ENCODE measurements at places on chromosomes 11 and 22. TPM values are rescaled to one million over a fixed set of nuclear protein-coding genes. Genes with fewer than 3 reads are reported as not detected.
A peak's percentile ranks its signal among the peaks of the same experiment; 100 is the strongest.

DNA sequence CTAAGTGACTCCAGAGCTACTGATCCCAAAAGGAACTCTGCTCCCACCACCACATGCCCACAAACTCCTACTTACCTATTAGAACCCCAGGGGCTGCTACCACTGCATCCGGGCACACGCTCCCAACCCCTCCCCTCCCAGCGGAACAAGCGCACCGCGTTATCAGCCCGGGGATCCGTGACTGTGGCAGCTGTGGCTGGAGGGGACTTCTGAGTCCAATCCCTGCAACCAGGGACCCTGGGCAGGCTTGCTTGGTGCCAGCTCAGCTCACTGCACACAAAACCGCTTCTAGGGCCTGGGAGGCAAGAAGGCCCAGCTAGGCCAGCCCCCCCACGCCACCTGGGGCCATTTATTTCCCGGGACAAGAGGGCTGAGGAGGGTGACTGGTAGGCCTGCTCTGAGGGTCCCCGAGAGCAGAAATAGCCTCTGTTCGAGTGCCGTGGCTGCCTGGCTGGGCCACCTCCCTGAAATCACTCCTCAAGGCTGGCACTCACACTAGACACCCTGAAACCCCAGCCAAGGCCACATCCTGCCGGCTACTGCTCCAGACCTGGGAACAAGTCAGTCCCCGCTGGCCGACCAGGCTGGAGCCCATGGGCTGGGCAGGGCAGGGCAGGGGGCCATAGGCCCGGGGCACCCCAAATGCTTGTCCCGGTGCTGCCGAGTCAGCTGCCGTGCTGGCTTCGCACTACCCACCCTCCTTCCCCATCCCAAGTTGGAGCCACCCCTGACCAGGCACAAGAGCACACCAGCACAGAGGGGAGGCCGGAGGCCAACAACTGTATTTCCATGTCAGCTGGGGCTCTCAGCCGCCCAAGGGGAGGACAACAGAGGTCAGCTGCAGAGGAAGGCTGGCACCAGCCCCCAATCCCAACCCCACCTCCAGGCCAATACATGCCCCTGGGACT is 1.9 kb upstream of the IFITM10 start:
- H3K4me1 ChIP-seq, result peaks cover 15% of the 10 kb centered on the region
- H3K27ac ChIP-seq, result no peak overlapping the region
- peaks cover 22% of the 10 kb centered on the region for H3K27me3 ChIP-seq
- no peaks in the 10 kb centered on the region for H3K36me3 ChIP-seq
- DNase-seq, result no peak
- no peak overlapping the region for H3K4me3 ChIP-seq

- no peak for DNase-seq
- no peak overlapping the region for H3K27ac ChIP-seq
- H3K36me3 ChIP-seq, result peaks cover 9% of the 10 kb centered on the region
- peaks cover 9% of the 10 kb centered on the region for H3K27me3 ChIP-seq
- H3K4me1 ChIP-seq, result peaks cover 8% of the 10 kb centered on the region
These were observed 8.3 kb downstream of the FTH1 start for GRCh38 chr11:61959114-61959513.

GRCh38 chr11:18485913-18486528 is 30.4 kb downstream of the LDHAL6A start:
- no peak for DNase-seq
- H3K4me3 ChIP-seq, result no peak overlapping the region
- H3K27ac ChIP-seq, result no peak overlapping the region
- H3K4me1 ChIP-seq, result no peaks in the 10 kb centered on the region

GRCh38 chr11:67413266-67413849 is 2.1 kb upstream of the CARNS1 start:
- H3K36me3 ChIP-seq, result no peaks in the 10 kb centered on the region
- peaks cover 10% of the 10 kb centered on the region for H3K4me1 ChIP-seq
- no peak for DNase-seq
- H3K27me3 ChIP-seq, result peaks cover 12% of the 10 kb centered on the region
- peak overlapping the region; percentile 14 for H3K4me3 ChIP-seq
- H3K27ac ChIP-seq, result no peak overlapping the region

DNA sequence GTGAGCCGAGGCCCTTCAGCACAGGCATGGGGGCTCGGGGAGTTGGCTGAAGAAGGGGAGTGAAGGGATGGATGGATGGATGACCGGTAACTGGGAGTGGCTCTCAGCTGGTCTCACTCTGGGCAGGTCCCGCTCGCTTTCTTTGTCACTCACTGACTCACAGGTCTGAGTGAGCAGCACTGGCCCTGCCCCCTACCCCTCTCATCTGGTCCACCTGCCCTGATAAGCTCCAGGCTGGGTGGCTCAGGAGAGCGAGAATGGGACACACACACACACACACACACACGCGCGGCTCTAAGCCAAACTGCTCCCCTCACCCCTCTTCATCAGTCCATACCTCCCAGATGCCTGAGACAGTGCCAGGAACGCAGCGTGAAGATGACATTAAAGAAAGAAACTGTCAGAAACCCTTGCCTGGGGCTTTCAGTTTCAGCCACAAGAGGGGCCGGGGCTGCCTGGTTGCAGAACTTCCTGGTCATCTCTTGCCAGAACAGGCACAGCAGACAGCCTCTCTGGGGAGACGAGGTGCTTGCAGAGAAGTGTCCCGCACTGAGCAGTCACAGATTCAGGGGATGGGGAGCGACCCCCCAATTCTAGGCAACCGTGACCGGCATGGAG is 16.5 kb upstream of the SHISAL1 start:
- H3K27me3 ChIP-seq, result peaks cover 7% of the 10 kb centered on the region
- peaks cover 2% of the 10 kb centered on the region for H3K36me3 ChIP-seq
- peaks cover 7% of the 10 kb centered on the region for H3K4me1 ChIP-seq
- H3K27ac ChIP-seq, result no peak overlapping the region
- DNase-seq, result no peak

DNA sequence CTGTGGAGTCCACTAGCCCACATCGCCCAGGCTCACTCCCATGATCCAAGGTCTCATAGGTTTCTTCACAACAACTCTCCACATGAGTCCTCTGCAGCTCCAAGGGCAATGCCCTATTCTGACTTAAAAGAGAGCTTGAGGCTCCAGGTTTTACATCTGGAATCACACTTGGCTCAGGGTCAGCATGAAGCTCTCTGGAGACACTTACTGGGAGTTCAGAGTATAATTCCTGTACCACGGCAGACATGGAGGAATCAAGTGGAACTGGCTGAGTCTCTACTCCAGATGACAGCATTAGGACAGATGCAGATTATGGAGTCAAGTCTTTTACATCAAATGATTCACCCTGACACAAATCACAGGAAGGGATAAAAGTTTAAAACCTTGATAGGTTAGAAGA is 11.4 kb downstream of the PRR14L start:
- H3K4me3 ChIP-seq, result no peak overlapping the region
- no peaks in the 10 kb centered on the region for H3K27me3 ChIP-seq
- no peaks in the 10 kb centered on the region for H3K4me1 ChIP-seq
- H3K36me3 ChIP-seq, result peaks cover 4% of the 10 kb centered on the region
- H3K27ac ChIP-seq, result no peak overlapping the region
- DNase-seq, result no peak

DNA sequence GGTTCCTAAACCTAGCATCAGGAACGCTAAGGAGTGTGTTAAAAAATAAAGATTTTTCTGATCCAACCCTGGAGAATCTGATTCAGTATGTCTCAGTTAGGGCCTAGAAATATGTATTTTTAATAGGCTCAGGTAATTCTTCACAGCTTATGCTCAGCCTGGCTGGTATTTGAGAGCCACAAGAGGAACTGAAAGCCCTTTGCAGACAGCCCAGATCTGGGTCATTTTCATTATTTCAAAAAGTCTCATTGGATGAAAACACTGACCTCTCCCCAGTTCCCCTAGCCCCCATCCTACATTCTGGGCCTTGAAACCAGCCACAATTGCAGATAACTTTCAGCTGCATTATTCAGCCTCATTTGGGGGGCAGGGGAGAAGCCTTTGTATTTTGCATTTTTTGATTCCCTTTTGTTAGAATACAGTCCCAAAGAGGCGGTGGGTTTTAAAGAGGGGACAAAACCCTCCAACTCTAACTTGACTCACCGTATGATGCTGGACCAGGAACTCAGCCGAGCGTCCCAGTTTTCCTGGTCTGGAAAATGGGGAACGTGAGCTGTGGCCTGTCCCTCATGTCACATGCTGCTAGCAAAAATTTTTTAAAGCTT is 66.0 kb upstream of the LARGE1 start:
- no peaks in the 10 kb centered on the region for H3K36me3 ChIP-seq
- peaks cover 3% of the 10 kb centered on the region for H3K27me3 ChIP-seq
- no peak overlapping the region for H3K27ac ChIP-seq
- no peak for DNase-seq

DNA sequence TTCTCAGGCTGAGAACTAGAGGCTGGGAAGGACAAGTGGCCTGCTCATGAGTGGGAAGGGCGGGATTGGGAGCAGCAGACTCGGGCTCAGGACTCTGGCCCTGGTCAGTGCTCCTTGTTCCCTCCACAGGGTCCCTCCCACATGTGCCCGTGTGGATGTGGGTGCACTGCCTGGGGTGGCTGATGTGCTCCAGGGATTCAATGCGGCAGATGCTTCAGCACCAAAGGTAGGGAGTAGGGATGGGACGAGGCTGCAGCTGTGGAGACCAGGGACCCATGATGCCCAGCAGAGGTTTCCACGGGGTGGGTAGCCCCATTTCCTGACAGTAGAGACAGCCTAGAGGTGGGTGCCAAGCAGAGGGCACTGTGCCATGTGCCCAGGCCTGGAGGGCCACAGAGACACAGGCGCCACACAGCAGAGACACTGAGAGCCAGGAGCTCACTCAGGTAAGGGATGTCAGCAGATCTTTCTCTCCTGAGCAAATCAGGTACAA is 89.5 kb downstream of the GGTLC2 start:
- no peak overlapping the region for H3K27ac ChIP-seq
- peaks cover 15% of the 10 kb centered on the region for H3K4me1 ChIP-seq
- no peaks in the 10 kb centered on the region for H3K36me3 ChIP-seq
- DNase-seq, result no peak
- peaks cover 3% of the 10 kb centered on the region for H3K27me3 ChIP-seq
- H3K4me3 ChIP-seq, result no peak overlapping the region

DNA sequence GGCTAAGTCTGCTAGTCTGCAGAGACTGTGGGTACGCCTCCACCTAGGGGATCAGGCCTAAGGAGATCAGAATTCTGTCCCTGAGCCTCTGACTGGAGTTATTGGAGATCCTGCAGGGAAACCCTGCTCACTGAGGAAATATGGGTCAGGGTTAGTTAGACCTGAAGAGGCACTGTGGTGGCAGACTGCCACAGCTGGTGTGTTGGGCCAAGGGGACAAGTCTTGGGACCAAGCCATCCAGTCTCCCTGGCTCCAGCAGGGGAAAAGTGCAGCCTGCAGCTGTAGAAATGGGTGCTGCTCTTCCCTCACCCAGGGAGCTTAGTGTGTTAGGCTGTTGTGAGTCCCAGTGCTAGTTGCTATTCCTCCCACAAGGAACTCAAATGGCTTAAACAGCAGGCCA is 334.8 kb upstream of the LARGE1 start:
- no peak for DNase-seq
- peaks cover 15% of the 10 kb centered on the region for H3K36me3 ChIP-seq
- H3K4me3 ChIP-seq, result no peak overlapping the region
- H3K4me1 ChIP-seq, result no peaks in the 10 kb centered on the region
- no peak overlapping the region for H3K27ac ChIP-seq

GRCh38 chr11:12319461-12319951 is 57.9 kb upstream of the PARVA start:
- H3K4me3 ChIP-seq, result no peak overlapping the region
- H3K27ac ChIP-seq, result no peak overlapping the region
- DNase-seq, result no peak
- H3K4me1 ChIP-seq, result peaks cover 9% of the 10 kb centered on the region
- H3K27me3 ChIP-seq, result peaks cover 2% of the 10 kb centered on the region
- H3K36me3 ChIP-seq, result no peaks in the 10 kb centered on the region

DNA sequence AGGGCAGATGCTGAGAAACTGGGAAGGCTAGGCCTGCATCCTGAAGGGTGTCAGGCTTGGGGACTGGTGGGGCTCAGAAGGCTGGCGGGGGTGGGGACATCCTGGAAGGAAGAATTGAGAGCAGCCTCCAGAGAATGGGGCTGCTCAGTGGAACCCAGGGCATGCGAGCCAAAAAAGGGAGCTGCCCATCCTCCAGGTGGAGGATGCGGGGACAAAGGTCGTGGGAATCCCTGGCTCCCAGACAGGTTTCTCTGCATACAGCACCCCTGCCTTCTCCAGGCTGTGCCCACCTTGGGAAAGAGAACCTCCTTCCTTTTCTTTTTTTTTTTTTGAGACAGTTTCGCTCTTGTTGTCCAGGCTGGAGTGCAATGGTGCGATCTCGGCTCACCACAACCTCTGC is 40.9 kb upstream of the ARFGAP3 start:
- peak overlapping the region; percentile 44 for H3K4me3 ChIP-seq
- no peak for DNase-seq
- H3K27me3 ChIP-seq, result peaks cover 4% of the 10 kb centered on the region
- no peak overlapping the region for H3K27ac ChIP-seq
- H3K4me1 ChIP-seq, result peaks cover 28% of the 10 kb centered on the region

DNA sequence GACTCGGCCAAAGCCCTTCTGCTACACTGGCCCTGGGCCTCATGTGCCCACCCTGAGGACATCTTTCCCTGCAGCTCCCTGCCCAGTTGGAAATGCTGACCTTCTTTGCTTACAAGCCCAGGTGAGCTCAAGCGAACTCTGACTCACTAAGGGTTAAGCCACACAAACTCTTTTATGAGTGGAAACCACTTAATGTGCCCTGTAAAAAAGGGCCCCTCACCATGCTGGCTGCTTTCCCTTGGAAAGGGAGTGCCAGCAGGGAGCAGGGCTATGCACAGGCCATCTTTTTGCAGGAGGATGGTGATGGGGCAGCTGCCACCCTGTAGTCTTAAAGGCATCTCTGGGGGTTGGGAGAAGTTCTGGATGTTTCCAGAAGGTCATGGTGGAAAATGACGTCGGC is 18.7 kb downstream of the EHF start:
- peaks cover 2% of the 10 kb centered on the region for H3K27me3 ChIP-seq
- H3K36me3 ChIP-seq, result no peaks in the 10 kb centered on the region
- peaks cover 8% of the 10 kb centered on the region for H3K4me1 ChIP-seq
- no peak for DNase-seq

DNA sequence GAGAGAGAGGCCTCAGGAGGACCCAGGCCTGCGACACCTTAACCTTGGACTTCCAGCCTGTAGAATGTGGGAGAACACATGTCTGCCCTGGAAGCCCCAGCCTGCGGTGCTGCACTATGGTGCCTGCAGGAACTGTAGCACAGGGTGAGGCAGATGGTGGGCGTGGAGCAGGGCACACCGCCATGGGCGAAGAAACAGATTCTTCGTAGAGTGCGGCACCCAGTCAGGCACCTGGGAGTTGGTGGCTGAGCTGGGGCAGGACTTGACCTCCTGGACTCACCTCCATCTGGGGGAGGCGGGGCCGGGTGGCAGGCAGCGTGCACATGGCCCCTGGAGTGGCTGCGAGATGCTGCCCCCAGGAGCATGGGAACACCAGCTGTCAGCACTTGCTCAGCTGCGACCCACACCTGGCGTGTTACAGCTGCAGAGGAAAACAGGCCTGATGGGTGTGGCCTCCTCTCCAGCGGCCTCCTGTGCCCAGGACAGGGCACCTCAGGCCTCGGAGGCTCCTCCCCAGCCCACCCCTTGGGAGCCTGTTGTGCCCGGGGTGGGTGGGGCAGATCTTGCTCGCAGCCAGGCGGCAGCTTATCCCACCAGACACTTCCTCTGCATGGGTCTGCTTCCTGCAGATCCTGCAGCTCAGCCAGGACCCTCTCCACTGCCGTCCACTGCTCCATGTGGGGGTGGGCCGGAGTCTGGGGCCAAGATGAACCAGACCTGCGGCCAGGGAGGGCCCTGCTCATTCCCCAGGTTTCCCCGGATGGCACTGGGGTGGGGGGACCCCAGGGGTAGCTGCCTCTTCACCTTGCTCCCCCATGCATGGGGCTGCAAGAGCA is 80.4 kb downstream of the MYEOV start:
- peaks cover 10% of the 10 kb centered on the region for H3K27me3 ChIP-seq
- H3K27ac ChIP-seq, result no peak overlapping the region
- H3K4me1 ChIP-seq, result peaks cover 6% of the 10 kb centered on the region

Gene CRYBB3
- 0.97 TPM for total RNA-seq

Gene SLC15A3
- 0.62 TPM for total RNA-seq

Gene OR8D1
- not detected for total RNA-seq

Gene APOA1
- total RNA-seq, result 1.2 TPM
